ENCODE measurements at places on chromosomes 5 and 9.
A peak's percentile ranks its signal among the peaks of the same experiment; 100 is the strongest.

- no peak for DNase-seq
These were observed 24.1 kb upstream of the GABBR2 start for GRCh38 chr9:98732801-98733200.

DNA sequence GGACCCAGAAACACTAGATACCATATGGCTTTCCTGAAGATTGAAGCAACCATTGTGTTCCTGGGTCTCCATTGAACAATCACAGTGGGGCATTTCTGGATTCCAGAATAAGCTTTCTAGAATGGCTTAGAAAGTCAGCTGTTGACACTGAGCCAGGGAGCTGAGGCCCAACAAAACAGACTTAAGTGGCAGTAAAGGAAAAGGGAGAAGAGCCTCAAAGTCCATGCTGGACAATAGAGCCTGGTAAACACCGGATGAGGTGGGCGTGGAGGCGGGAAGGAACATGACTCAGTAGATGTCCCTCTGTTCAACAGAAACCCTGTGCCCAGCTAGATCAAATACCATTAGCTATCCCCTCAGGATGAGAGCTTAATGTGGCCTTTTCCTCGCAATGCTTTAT lies 14.8 kb downstream of the SPARC start:
- DNase-seq = no peak

DNA sequence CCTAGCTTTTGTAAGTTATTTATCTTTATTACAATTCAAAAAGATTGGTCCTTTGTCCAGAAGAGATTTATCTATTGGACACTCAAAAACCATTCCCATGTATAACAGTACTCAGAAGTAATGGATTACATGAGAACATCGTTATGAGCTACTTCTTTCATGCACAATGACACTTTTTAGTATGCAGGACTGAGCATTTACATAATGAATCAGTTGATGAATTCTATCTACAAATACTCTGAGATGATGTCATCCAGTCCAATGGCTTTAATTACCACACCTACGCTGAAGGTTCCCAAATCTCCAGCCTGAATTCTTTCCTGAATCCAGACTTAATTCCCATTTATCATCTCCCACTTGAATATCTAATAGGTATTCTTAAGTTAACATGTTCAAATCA lies 75.3 kb downstream of the PTBP3 start:
- DNase-seq = no peak

DNA sequence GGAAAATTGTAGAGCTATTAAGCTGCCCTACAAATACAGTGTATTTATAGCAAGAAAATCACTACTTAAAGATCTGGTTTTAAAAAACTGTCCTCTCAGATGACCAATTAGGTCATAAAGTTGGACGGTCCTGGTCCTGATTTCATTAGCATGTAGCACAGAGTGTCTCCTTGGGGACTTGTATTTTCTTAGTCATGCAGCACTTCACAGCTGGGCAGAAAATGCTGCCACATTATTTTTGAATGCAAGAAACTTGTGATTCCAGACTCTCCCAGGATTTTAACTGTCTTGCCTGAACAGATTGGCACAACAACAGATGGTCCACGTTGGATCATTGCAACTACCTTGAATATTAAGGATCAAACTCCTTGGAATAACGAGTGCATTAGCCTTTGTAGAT lies 348.1 kb upstream of the SGCD start:
- no peak for DNase-seq

GRCh38 chr9:89505911-89506310 lies 8.0 kb upstream of the SEMA4D start:
- DNase-seq = no peak

GRCh38 chr5:52800394-52801213 lies 12.9 kb downstream of the ITGA1 start:
- peak; percentile 77 for DNase-seq

- no peak for DNase-seq
These were observed 1755.4 kb upstream of the ACO1 start for GRCh38 chr9:30628915-30629567.

DNA sequence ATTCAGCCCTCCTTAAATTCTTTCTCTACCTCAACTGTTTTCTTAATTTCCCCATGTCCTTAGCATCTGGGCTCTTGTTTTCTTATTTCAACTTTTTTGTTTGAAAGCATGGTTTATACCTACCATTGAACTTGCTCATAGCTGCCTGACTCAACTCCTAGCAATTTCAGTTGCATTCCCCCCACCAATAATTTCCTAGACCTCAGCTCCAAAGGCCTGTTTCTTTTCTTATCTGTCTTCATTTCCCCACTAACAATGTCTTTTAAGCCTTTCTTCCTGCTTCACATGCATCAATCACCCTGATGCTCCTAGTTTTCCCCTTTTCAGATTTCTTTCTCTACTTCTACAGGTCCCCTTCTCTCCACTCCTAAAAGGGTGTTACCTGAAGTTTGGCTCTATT lies 129.7 kb upstream of the PDE4D start:
- DNase-seq = no peak

DNA sequence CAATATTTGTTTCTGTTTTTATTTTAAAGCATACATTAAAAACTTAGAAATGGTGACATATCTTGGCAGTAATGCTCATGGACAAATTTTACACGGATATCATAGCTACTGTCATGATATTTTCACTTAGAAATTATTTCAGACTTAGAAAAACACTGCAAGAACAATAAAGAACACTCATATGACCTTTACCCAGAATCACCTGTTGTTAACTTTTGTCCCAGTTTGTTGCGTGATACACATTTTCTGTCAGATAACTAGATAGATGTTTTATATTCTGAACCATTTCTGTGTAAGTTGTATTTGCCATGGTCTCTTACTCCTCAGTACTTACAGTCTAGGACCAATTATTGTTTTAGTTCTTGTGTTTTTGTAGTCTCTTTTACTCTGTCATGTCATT lies 3.6 kb upstream of the LRRC70 start:
- DNase-seq = no peak

GRCh38 chr9:91172329-91172728 lies 189.4 kb downstream of the AUH start:
- no peak for DNase-seq

DNA sequence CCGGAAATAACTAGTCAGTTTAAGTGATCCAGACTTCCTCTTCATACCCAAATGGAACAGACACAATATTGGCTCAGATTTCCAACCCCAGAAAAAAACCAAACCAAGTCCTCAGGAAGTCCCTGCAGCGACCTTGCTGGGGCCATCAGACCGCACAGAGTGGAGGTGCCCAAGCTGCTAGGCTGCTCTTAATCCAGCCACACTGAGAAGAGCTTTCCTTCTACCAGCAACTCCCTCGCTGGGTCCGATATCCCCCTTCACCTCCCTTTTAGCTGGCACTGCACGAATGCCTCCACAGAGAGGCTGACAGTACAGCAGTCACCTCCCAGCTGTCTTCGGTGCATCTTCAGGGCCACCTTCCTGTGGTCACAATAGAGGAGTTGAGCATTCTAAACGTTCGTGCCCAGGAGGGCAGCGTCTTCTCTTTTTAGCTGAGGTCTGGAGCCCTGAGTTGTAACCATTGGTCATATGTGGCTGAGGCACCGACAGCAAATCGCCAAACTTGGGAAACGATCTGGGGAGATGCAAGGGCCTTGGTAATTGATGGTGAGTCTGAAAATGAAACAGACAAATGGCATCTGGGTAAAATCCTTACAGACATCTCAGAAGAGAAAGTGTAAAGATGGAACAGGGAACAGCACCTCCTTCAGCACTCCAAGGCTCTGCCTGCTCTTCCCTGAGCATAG lies 5.7 kb downstream of the NAIF1 start:
- no peak for DNase-seq

DNA sequence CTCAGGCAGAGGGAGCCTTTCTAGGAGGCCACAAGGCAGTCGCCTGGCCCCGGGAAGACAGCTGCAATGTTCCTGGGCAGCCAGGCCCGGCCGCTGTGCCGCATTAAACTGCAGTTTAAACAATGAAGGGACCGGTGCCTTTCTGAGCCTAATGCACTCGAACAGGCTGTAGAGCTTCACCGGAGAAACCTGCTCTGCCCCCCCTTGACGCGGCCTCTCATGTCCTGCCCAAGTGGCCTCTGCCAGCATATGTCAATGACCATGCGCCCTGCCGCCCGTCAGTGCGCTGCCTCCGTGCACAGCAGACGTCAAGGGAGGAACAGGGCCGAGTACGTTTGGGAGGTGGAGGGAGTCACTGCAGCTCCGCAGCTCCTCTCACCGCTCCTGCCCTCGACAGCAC lies 38.4 kb upstream of the BARHL1 start:
- no peak for DNase-seq

DNA sequence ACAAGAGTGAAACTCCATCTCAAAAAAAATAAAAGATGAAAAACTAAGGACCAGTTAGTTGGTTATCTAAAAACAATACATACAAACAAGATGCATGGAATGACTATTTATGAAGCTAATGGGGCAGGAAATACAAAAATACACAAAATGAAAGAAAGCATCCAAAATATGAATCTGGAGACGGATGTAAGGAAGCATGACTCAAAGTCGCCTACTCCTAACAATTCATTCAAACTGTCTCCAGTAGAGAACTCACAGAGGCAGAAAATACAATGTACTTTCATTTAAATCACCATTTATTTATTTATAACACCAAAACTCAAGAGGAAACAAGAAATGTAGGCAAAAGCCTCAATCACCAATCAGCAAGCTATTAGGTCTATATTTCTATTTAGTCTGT lies 68.4 kb downstream of the SCAI start:
- DNase-seq = no peak

DNA sequence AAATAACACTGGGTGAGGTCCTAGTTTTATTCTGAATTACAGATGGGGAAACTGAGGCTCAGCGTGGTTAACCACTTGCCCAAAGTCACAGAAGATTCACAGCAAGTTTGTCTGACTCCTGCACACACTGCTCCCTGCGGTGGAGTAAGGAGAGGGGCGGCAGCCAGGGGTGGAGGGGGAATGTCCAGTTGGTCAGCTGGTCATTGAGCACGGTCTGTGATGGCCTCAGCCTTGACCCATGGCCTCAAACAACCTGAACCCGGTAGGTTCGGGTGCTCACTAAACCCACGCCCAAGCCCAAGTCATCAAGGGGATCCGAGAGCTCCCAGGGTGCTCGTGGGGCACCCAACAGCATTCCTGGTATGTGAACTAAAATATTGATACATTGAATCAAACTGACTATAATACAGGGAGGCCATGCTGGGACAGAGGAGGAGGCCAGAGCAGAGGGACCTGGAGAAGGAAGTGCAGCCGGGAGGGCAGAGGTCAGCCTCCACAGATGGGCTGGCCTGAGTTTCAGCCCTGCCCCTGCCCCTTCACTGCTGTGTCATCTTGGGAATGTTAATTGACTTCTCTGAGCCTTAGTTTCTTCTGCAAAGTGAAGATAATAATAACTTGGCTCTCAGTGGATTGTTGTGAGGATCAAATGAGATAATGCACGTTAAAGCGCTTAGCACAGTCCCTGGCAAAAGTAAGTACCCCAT lies 3.6 kb upstream of the IL17B start:
- no peak for DNase-seq

DNA sequence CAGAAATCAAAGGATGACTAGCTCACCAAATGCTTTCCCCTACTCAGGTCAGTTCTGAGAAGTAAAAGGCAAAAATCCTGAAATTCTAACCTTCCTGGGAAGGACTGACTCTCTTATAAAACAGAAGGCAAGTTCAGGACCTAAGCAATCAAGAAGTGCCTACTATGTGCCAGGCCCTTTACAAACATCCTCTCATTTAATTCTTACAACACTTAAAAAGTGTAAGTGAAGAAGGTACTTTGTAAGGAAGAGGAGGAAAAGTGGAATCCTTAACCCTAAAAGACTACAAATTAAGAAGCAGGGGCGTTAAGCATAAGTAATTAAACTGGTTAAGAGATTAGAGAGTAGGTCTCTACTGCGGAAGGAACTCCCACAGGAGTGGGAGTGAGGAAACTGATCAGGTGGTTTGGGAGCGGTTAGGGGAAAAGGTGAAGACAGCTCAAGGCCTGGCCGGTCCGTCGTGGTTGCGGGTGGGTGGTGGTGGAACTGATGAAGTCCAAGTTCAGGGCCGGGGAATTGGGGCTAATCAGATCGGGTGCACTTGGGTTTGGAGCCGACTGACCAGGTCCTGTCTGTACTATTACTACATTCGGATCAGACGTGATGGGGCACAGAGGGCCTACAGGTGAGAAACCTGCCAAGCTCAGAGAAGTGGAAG lies 839 bp downstream of the MED27 start:
- no peak for DNase-seq

DNA sequence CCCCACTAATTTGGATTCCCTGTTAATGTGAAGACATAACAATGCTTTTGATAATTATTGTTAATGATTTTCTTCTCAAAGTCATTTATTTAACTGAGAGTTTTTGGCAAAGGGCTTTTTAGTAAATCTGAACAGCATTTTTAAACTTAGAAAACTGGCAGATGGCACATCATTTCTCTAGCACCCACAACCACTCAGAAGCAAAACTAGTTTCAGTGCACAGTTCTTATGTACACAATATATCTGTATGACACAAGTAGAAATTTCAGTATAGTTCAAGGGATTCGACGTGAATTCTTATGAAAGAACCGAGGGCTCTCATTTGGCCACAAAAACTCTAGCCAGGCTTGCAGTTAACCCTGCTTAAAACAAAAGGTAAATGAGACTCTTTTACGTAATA lies 231.4 kb upstream of the CDH9 start:
- DNase-seq = no peak

DNA sequence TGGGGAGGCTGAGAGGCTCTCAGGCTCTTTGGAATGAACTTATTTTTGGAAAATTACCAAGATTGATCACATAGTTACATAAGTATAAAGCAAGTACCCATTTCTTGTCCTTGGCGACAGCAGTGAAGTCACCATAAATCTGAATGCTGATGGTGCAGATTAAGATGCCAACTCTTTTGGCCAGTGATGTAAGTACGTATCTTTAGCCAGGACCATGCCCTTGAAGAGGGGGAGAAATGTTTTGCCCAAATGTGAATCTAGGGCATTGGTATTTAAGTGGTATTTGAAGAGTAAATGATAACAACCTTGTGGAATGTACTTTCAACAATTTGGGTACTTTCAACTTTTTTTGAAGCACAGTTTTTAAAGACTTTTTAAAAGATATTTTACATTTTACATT lies 68.2 kb upstream of the RAD23B start:
- no peak for DNase-seq

DNA sequence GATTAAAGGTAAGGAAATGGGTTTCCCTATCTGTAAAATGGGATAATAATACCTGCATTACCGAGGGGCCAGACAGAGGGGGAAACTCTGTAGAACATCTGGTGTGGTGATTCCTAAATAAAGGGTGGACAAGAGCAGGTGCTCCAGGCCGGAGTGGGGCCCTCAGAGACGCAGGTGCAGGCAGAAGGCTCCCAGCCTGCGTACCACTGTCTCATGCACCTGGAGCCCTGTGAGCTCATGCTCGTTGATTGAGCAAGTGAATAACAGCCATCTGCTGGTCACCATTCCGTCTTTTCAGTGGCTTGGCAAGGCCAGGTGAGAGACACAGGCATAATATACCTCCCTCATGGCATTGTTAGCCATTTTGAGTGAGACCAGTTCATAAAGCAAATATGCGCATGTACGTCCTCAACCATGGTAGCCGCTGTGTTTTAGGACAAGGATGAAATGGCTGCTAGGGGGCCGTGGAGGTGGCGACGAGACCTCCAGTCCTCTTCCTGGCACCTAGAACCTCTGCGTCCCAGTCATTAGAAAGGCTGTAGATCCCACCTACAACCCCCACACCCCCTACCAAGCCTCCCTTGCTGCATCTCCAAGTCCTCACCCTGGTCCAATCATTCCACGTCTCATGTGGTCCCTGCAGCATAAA lies 198.0 kb upstream of the MVB12B start:
- no peak for DNase-seq
